DMS153 (cell line): ENCODE measurements at places on chromosomes 7 and 10.
A peak's percentile ranks its signal among the peaks of the same experiment; 100 is the strongest.

DNA sequence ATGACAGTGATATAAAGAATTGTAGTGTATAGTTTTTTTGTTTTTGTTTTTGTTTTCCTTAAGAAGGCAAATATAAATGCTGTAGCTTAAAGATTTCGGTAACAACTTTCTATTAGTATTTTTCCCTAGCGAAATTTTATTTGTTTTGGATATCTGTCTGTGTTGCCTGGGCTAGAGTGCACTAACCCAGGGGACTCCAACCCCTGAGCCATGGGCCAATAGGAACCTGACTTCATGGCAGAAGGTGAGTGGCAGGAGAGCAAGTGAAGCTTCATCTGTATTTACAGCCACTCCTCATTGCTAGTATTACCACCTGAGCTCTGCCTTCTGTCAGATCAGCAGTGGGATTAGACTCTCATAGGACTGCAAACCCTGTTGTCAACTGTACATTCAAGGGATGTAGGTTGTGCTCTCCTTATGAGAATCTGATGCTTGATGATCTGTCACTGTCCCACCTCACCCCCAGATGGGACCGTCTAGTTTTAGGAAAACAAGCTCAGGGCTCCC, 65.4 kb upstream of the CCAR1 start:
- DNase-seq: no peak

DNA sequence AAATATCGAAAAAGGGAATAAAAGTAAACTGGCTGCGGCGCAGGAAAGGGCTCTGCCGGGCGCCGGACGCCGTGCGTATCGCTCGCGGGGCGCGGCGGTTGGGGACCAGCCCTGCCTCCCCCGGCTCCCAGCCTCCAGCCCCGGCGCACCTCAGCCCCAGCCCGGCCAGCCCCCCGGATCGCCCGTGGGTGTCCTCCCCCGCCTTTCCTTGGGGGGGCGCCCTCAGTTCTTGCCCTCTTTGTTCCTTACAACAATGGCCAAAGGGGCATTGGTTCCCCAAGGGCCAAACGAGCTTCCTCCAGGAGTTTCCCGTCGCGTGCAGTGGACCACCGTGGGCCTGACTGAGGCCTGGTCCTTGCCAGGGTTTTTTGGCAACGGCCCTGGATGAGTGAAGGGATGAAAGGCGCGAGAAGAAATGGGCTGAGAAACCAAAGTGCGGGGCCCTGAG, 1.2 kb downstream of the MACROH2A2 start:
- DNase-seq: no peak

GRCh38 chr10:1375346-1376170, 319.4 kb downstream of the WDR37 start:
- no peak for DNase-seq

DNA sequence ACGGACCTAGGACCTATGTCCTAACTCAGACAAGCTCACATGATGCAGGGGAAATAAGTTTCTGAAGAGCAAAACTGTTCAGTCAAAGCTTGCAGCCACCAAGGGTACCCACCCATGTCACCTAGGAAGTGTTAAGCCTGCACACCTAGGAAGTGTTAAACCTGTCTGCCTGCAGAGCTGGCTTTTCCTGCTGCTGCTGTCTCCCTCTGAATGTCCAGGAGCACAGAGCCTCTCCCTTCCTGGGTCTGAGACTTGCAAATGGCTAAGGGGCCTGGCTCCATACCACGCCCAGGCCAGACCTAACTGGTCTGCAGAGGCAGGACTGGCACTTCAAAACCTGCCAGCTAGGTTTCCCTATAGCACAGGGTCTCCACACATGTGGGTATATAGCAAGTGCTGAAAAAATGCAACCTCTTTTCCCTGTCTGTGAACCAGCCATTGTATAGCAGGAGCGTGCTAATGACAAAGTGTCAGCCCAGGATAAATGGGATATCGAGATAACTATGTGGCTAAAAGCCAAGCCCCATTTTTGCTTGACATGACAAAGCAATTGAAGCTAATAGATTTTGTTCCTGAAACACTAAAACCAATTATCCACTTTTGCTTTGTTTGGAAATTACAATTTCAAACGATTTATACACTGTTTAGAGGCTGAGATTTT, 1.5 kb downstream of the GDF2 start:
- DNase-seq: no peak

GRCh38 chr7:39647816-39648215, 24.4 kb downstream of the RALA start:
- no peak for DNase-seq

DNA sequence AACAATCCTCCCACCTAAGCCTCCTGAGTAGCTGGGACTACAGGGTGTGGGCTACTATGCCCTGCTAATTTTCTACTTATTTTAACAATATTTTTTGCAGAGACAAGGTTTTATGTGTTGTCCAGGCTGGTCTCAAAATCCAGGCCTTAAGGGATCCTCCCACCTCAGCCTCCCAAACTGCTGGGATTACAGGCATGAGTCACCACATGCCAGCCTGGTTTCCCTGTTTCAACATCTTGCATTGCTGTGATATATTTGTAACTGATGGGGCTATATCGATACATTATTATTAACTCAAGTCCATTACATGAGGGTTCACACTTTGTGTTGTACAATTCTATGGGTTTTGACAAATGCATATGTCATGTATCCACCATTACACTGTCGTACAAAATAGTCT, 41.9 kb upstream of the OGDHL start:
- no peak for DNase-seq

DNA sequence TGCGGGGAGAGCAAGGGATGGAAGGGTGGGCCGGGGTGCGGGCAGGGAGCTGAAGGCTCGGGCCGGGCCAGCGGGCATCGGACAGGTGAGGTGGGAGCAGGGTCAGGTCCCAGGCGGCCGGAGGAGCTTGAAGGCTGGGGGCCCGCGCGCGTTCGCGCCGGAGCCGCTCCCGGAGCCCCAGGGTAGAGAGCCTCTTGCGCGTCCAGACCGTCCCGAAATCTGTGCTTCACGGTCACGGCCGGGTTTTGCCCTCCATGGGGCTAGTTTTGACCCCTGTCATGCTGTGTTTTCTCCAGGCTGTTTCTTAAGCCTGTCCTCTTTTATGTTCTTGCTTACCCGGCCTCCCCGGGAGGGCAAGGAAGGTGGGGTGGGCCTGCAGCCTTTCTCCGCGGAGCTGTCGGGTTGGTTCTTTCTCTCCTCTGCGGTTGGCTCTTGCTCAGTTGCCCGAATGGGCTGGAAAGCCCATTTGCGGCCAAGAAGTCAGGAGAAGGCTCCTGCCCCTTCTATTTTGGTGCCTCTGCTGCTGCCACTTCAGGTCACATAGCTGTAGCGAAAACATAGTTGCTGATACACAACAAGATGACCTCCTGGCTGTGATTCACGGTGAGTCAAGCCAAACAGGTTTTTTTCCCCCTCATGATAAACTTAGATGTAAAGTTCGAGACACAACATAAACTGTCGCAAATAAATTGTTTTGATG, 650 bp downstream of the UBE2D1 start:
- DNase-seq: no peak

- DNase-seq: no peak
Observed at GRCh38 chr10:110661292-110661691, 17.2 kb downstream of the RBM20 start.

- peak; percentile 37 for DNase-seq
Observed at GRCh38 chr10:103578782-103579382, 85.4 kb downstream of the NEURL1 start.

DNA sequence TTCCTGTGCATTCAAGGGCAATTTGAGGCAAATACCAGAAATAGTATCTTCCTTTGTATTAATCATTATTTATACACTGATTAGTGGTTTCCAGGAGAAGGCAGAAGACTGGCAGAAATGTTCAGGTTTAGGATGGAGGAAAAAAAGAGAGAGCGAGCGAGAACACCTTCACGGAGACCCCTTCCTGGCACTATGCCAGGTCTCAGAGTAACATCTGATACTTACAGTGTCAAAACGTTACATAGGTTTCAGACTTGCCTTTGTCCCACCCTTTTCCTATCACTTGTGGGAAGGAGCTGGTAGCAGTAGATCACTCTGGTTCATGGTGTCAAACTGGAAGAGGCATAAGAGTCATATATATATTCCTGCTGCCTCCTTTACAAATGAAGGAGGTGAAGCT, 652 bp downstream of the OR2A12 start:
- no peak for DNase-seq

DNA sequence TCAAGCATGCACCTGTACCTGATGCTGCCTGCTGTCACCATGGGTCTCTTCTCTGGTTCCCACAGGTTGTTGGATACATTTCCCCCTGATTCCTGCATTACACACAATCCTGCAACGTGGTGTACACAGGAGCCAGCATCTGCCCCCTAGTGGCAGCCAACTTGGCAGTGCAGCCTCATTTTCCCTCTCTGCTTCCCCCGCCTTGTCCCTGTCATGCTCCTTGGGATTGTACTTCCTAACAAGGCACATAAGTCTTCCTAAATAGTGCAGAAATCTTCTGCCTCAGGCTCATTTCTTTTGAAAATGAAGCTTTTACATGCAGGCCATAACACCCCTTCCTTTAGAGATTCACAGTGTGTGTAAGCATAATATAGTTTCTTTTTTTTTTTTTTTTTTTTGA, 387.5 kb downstream of the CCSER2 start:
- no peak for DNase-seq
